ENCODE measurements at places on chromosomes 16 and 17.
A peak's percentile ranks its signal among the peaks of the same experiment; 100 is the strongest.

DNA sequence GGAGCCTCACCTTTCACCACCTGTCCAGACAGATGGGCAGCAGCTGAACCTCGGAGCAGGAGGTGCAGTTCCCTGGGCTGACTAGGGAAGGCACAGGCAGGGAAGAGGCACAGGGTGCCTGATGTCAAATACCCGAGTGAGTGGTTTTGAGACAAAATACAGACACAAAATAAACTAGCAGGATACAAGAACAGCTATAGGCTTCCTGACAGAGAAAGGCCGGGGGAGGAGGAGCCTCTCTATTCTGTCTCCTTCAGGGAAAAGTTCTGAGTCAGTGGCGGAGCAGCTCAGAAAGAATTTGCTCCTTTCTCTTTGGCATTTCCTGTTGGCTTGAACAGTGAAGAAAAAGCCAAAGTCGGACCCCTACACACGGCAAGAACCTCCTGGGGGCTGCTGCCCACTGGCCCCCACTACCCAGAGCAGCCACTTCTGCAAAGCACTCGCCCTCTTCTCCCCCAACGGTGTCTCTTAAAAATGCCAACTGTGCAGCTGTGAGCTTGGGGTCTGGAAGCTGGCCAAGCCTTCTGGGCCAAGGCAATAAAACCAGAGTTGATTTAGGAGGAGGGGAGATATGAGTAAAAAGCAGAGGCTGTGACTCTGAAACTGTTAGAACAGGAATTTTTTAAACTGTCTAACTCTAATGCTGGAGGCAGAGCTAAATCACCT is 14.4 kb upstream of the FAAP100 start:
- no peak for DNase-seq

DNA sequence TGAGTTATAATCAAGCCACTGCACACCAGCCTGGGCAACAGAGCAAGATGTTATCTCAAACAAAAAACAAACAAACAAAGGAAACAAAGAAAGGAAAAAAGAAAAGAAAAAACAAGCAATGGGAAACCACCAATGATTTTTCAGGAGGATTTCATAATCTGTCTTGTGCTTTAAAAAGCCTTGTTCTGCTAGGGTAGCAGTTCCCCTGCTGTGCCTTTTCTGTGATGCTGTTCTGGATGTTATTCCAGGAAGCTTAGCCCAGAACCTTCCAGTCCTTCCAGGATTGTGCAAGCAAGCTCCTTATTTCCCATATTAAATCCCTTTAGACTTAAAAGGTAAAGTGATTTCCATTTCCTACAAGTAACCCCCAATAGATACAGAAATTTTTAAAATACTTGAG is 171.1 kb downstream of the ABCC12 start:
- no peak for DNase-seq

DNA sequence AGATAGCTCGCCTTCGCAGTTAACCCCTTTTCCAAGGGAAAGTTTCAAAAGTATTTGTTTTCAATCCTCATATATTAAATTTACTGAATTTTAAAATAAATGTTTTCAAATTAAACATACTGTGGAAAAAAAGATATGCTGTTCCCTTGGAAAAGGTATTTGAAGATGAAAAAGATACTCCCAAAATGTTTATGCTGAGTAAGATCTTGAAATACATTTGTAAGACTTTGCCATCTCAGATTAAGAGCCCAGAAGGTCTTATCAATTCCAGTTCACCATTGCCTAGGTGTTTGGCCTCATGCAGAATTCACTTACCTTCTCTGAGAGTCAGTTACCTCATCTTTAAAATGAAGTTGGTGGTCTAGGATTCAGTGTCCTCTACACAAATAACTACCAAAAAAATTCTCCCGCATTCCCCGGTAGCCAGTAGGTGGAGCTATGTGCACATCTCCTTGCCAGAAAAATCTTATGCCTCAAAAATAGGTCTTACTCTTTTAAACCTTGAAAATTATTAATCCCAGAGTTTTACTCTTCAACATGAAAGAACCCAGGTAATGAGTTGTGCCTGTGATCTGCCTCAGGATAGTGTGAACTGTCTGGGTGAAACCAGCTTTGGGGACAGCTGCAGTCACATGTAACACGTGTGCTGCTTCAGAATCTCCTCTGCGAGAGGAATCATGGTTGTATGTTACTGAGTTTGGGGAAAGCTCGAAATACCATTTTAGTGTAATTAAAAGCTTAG is 178.3 kb downstream of the MRTFB start:
- no peak for DNase-seq

GRCh38 chr16:56108056-56108471 is 83.2 kb upstream of the GNAO1 start:
- no peak for DNase-seq

DNA sequence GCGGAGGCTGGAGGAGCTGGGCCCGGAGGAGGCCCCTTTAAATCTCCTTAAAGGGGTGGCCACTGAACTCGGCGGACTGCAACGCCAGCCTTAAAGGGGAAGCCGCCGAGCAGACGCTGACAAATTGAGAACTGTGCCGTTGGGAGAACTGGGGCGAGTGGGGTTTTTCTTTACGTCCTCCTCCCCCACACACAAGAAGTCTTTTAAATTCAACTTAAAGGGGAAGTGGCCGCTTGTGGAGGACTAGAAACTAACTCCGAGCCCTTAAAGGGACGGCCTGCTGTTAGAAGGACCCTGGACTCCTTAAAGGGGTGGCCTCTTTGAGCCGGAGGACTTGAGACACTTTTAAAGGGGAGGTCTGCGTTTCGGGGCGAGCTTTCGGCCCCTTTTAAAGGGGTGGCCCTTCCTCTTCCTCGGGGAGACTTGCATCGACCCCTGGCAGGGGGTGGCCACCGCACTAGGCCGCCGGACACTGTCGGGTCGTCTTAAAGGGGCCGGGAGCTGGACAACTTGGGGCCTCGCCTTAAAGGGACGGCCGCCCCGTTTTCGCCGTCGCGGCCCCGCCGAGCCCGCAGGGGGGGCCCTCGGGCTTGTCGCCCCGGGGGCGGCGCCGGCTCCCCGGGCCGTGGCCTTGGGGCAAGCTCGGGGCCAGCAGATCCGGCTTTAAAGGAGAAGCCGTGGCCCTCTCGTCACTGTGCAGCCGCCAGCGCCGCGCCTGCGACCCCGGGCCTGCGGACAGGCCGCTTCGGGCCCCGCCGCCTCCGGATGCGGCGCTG is 688 bp downstream of the FBRS start:
- peak; percentile 88 for DNase-seq

GRCh38 chr17:6299275-6299674 is 135.6 kb downstream of the AIPL1 start:
- DNase-seq = no peak

- DNase-seq = no peak
Observed at GRCh38 chr17:59651346-59651745, 31.7 kb downstream of the CLTC start.

DNA sequence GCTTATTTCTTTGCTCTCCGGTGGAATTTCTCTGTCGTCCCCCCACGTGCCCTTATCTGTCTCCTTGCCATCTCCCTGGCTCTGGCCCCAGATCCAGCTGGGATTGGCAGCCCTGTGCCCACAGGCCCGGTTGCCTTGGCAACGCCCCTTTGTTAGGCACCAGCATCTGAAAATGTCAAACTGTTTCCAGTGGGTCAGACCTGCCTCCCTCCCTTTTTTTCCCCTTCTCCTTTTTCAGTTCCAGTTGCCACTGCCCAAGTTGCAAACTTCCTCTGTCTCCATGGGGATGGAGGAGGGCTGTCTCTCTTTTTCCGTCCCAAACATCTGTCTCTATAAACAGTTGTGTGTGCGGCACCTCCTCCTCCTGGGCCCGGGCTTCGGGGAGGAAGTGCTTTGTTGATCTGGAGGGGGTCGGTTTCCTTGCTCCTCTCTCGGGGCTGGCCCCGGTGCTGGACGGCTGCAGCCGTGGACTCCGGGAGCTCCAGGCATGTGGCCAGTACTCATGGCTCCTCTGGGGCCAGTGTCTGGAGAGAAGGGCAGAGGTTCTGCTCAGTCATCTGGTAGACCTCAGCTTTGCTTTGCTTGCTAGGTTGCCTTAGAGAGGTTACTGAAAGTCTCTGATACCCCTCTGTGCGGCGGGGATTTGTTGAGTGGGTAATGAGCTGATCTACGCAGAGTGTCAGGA is 35.3 kb downstream of the SOCS3 start:
- DNase-seq = no peak

DNA sequence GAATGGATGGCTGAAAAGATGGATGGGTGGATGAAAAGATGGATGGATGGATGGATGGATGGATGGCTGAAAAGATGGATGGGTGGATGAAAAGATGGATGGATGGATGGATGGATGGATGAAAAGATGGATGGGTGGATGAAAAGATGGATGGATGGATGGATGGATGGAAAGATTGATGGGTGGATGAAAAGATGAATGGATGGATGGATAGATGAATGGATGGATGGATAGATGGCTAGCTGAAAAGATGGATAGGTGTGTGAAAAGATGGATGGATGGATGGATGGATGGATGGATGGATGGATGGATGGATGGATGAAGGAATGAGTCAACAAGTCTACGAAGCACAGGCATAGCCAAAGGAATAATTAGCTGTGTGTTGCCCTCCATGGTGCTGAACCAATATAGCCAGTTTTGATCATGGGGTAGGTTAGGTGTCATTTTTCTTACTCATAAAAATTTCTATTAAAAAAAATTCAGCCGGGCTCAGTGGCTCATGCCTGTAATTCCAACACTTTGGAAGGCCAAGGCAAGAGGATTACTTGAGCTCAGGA is 41.1 kb downstream of the NLRC5 start:
- DNase-seq = no peak

DNA sequence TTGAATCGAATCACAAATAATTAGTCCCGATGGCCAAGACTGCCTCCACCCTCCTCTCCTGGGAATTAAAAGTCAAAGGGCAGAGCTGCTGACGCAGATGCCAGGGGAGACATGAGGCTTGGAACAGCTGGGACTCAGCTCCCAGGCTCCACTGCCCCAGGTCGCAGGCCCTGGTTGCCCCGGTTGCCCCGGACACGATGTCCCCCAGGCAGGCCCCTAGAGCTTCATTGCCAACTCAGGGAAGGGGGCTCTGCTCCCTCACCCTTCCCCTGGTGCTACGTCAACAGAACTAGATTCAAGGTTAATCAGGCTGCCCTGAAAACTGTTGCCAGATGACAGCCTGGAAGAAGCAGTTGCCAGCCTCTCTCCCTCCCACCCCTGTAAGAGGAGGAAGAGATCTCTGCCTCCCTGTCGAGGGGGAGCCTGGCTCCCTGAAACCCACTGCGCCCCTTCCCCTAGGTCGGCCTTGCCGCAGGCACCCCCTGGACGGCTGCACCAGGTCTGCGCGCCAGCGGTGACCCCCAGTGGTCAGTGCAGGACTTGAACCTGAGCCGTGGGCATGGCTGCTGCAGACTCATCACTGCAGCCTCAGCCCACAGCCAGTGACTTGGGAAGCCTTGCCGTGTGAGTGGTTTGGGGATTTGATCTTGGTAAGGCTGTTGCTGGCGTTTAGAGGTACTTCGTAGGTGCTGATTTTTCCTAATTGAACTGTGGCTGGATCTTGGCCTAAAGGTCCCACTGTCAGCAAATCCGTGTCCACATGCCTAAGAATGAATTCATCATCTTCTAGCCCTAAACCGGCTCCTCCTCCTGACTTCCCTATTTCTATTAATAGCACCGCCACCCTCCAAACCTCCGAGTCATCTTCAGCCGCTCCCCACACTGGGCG is 84.1 kb upstream of the TOB1 start:
- DNase-seq = no peak

- DNase-seq = no peak
Observed at GRCh38 chr16:56749672-56750491, 20.0 kb downstream of the NUP93 start.

DNA sequence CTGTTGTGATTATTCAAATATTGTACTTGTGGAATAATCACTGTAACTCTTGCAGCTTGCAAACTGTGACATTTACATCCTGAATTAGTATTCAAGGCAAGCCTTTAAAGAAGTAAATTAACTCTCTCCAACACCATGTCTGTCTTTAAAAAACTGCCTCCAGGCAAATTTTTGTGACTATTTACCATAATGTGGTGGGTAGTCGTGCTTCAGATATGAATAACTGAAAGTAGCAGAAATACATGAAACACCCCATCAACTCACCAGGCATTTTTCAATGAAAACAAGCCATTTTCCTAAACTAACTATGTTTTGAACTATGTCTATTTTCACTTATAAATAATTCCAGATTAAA is 217.4 kb upstream of the PSMD7 start:
- DNase-seq = no peak

GRCh38 chr17:46928467-46929261 is 5.7 kb downstream of the GOSR2 start:
- no peak for DNase-seq

DNA sequence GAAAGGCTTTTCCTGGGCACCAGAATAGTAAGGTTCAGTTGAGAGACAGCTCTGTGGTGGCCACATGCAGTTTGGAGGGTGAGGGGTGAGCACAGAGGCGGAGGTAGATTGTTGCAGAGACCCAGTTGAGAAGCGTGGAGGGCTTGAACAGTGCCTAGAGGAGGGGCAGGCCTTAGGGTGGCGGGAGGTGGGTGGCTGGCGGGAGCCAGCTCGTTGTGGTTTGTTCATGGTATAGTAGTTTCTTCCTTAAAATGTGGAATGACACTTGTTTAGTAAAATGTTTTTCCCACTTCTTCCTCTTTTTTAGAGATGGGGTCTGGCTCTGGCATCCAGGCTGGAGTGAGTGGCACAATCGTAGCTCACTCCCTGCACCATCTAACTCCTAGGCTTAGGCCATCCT is 14.2 kb downstream of the USP10 start:
- no peak for DNase-seq

DNA sequence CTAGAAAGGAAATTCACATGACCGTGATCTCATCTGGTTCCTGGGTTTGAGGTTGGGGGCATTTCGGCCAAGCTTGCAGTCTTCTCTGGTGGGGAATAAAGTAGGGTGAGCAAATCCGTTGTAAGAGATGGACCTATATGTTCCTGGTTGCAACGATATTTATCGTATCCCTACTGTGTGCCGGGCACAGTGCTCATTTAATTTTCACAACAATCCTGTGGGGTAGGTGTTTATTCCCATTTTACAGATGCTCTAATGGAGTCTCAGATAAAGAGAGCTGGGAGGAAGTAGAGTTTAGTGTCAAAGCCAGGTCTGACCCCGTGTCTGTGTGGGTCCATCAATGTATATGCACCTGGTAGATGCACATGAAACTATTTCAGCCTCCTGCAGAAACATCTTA is 9.4 kb downstream of the CMIP start:
- no peak for DNase-seq

- DNase-seq = no peak
Observed at GRCh38 chr16:72725643-72726042, 322.3 kb downstream of the ZFHX3 start.

- DNase-seq = no peak
Observed at GRCh38 chr17:55266958-55267688, 2.4 kb downstream of the HLF start.

GRCh38 chr16:86244158-86244557 is 266.2 kb upstream of the FOXF1 start:
- no peak for DNase-seq

DNA sequence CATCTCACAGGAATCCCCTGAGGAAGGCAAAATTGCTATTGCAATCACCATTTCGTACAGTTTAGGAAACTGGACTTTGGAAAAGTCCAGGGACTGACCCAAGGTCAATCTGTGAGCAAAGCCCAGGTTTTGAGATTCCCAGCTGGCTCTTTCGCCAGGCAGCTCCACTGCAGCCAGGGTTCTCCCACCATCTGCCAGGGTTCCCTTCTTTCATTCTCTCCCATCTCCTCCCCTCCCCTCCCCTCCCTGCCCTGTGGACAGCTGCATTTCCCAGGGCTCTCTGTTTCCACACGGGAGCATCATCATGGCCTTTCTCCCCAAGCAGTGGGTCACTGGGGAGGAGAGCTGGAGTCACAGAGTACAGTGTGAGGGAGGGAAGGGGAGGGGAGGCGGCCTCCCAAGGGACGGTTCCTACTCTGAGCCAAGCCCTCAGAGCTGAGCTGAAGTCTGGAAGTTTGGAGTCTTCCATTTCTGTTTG is 11.9 kb upstream of the GSDMA start:
- no peak for DNase-seq

- no peak for DNase-seq
Observed at GRCh38 chr16:87635541-87636049, 33.3 kb downstream of the JPH3 start.

Measured in cerebellar nuclear complex (tissue), 1 donor.